ENCODE measurements at places on chromosomes 1 and 21.

DNA sequence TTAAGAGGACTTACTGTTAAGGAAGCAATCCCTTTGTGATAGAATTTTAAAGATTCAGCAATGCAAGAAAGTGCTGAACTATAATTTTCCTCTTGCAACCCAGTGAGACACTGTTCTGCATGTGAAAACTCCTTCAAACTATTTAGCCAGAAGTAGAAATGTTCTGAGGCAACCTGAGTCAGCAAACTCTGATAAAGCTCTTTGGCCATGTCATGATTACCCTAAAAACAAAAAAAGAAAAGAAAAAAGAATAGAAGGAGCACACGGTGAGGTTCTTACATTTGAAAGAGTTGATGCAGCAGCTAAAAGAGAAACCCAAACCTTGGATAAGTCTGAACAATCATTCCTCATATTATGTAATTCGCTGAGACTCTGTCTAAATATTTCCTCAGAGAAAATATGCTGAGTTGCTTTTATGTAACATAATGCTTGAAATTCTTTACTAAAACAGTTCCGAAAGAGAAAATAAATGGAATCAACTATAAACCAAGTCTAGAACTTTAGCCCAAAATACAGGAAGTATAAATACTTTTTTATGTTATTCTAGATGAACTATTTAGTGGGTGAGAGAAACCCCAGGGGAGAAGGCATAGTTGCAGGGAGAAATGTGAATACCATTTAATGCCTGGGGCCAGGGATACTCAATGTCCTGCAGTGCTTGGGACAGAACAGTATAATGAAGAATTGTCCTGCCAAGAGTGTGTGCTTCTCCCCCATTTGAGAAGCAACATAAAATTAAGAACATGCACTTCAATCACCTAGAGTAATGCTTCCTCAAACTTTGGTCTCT lies 60.0 kb downstream of the INTS7 start:
- DNase-seq: no peak

- DNase-seq: no peak
Measured at GRCh38 chr1:3065797-3066196, 3.2 kb upstream of the PRDM16 start.

GRCh38 chr1:180272395-180272794 lies 42.3 kb downstream of the LHX4 start:
- DNase-seq: no peak

GRCh38 chr1:240602189-240602588 lies 9.8 kb downstream of the GREM2 start:
- peak; percentile 47 for DNase-seq

- DNase-seq: no peak
Measured at GRCh38 chr21:45845770-45846090, 135.8 kb upstream of the COL6A1 start.

- no peak for DNase-seq
Measured at GRCh38 chr1:155946633-155947219, 5.3 kb downstream of the RXFP4 start.

DNA sequence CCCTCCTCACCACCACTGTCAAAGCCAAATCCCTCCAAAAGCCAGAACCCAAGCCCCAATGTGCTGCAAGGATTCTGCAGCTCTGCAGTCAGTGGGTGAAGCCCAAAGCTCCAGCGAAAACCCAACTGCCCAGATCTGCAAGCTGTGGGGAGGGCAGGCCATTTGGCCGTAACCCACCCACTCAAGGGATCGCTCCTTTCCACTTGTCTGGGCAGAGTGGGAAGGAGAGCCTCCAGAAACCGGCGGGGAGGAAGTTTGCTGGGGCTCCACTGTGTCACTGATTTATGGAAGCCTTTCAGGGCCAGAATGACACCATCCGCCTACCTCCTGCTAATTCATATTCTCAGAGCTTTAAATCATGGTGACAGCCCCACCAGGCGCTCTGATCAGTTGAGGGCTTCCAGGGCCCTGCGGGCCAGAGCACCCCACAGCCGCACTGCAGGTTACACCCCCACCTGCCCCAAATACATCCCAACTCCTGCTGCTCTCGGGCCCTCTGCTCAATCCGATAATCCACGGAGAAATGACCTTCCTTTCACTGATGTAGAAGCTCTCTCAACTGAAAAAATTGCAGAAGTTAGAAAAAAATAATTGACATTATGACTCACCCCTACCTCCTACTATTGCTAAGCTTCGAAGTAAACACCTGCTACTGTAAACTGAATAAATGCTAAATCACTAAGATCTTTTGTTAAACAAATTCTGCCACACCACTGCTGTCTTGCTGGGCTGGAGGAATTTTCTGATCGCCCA lies 40.6 kb upstream of the RAB4A start:
- DNase-seq: no peak

DNA sequence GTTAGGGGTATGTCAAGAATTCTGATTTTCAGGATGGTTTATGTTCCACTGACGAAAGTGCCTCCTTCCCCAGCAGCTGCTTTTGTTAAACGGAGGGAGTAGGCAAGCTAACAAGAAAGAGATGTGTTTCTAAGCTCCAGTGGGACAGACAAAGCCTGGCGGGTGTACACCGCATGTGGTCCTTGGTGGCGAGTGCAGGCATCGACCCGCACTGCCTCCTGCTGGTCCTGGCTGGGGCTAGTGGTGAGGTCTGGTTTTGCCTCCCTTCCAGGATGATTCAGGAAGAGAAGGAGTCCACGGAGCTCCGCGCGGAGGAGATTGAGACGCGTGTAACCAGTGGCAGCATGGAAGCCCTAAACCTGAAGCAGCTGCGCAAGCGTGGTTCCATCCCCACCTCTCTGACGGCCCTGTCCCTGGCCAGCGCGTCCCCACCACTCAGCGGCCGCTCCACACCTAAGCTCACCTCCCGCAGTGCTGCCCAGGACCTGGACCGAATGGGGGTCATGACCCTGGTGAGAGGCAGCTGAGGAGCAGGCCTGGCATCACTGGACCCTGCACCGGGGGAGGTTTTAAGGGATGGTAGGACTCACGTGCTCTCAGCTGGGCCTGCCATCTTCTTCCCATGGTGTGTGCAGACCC lies 29.0 kb downstream of the PPFIA4 start:
- no peak for DNase-seq

GRCh38 chr1:107976431-107976830 lies 11.5 kb upstream of the VAV3 start:
- no peak for DNase-seq

DNA sequence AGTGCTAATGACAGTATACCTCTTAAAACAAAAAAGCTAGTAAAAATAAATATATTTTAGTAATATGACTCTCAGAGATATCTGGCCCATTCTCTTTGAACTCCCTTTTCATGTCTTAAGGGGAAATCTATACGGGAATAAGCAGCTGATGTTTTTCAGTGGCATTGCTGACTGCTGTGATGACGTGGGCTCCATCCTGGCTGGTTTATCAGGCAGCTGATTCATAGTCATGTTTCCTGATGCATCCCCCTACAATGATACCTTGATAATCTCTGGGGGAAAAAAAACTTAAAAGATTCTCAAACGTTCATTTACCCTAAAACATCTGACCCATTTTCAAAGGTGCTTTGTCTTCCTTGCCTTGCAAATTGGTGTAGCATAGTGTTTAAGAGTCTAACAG lies 53.8 kb downstream of the ABCA4 start:
- peak; percentile 30 for DNase-seq

GRCh38 chr1:244863491-244864252 lies 671 bp downstream of the HNRNPU start:
- no peak for DNase-seq

GRCh38 chr1:168293356-168293755 lies 12.7 kb downstream of the TBX19 start:
- DNase-seq: no peak

DNA sequence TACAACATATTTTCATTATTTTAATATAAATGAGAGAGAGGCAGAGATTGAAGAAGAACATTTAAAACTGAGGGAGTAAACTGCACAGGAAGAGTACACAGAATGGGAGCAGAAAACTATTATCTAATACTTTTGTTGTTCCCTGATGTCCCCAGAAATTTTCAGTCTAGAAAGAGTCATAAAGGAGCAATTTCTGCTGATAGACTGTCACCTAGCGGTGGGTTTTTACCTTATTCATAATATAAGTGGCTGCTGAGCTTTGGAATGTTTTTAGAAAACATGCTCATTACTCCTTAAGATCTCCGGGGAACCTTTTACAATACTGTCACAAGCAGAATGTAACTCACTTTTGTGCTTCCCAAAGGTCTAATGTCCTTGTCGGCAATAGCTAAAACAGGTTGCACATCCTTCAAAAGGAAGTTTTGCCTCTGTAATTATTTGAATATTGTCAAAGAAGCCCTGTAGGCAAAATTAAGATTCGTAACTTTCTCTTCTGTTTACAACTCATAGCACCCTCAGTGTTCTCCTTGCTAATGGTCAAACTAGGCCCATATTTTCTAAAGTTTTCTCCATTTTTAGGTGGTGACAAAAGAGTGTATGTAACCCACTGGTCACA lies 4.9 kb upstream of the NPL start:
- DNase-seq: peak; percentile 46

- DNase-seq: peak; percentile 34
Measured at GRCh38 chr1:77400781-77401180, 119.0 kb downstream of the AK5 start.

DNA sequence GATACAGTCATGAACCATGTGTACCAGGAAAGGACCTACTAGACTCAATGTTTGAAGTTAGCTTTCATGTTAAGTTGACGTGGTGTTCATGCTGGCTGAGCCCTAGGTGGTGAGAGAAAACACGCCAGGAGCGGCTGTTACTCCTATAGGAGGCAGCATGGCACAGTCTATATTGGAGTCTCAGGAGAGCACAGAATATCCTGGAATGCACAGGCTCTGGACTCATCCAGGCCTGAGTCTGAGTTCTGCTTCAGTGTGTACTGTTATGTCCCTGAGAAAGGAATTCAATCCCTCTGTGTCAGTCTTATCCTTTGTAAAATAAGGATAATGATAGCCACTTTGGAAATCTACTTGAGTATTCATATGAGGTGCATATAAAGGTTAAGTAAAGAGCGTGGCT lies 41.2 kb downstream of the DPT start:
- no peak for DNase-seq

DNA sequence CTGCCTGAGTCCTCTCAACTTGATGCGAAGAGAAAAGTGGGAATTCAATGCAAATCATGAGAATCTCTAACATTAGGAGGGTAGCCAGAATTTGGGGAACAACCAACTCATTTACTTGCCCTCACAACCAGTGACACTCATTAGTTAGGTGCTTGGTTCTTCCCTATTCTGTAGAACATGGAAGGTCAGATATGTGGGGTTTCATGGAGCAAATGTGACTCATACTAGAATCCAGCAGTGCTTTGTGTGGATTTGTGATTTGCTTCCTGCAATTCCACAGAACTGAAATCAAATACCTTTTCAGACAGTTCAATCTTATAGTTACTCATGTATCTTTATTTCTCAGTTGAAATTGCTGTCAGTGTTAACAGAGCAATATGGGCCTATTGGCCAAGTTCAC lies 6.9 kb upstream of the ETV3 start:
- DNase-seq: no peak

- DNase-seq: no peak
Measured at GRCh38 chr1:160367934-160368923, 1.4 kb downstream of the NHLH1 start.

DNA sequence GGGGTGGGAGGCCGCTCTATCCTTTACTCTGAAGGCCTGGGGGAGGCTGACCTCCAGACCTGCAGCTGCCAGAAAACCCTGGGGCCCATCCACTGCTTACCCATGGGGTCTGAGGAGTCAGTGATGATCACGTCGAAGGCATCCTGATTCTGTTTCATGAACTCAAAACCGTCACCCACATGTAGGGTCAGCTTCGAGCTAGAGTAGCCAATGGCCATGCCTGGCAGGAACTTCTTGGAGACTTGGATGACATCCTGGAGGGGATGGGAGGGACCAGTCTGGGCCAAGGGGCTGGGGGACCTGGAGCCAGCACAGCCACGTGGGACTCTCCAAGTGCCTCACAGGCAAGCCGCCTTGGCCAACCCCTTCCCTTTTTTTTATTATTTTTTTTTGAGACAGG lies 3.3 kb downstream of the SRM start:
- no peak for DNase-seq

DNA sequence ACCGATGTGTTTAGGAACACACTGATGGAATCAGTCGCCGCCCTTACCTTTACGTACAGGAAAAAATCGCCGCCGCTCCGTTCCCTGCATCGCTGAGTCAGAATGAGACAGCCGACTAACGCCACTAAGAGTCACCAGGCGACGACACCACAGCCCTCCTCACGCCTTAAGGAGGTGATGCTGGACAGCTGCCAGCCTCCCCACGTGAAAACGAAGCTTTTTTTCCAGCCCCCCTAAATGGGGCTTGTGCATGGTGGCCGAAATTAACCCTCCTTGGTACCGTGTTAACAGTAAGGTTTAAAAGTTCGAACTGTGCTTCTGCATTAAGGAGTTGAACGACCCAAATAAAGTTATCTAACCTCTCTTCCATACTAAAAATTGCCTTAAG lies 511 bp downstream of the DNTTIP2 start:
- peak; percentile 41 for DNase-seq

Data from fibroblast of skin of right biceps (primary cell).